ENCODE measurements at places on chromosomes 2 and 18.

DNA sequence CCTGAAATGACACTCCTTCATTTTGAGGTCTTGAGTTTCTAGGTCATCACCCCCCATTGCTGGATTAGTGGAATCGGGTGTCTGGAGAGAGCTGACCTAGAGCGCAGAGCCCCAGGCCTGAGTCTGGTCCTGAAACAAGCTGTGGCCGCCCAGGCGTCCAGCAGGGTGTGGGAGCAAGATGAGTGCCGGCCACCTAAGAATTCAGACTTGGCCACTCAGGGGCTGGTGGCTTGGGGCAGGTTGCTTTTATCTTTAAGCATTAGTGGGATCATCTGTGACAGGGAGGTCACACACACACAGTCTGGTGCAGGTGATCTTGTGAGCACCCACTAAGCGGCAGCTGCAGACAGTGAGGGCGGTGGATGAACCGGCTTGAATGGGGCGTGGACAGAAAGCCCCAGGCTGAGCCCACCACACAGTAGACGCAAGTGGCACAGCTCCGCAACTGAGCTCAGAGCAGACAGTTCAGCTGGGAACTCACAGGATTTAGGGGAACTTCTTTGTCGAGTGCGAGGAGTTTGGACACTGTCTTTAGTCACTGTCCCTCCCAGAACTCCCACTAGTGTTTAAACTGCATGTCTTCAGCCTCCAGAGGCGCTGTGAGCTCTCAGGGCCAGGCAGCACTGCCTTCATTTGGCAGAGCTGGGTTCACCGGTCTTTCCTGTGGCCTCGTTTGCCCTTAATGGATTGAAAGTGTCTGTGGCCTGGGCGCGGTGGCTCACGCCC, 21.5 kb downstream of the ITGB1BP1 start:
- no peak for DNase-seq

GRCh38 chr2:54692556-54692955, 30.9 kb upstream of the EML6 start:
- no peak for DNase-seq

GRCh38 chr2:11669454-11670291, at the start of gene NTSR2:
TSS of gene NTSR2 (minus strand) at chr2:11670195. CDS start at chr2:11670129, 66 bp downstream.
- no peak for DNase-seq

GRCh38 chr2:7693246-7694075, 776.2 kb downstream of the RNF144A start:
- no peak for DNase-seq

- no peak for DNase-seq
These were observed 18.7 kb downstream of the C2orf92 start for GRCh38 chr2:97688062-97688827.

GRCh38 chr2:54455563-54456361, at the start of gene SPTBN1:
TSS of gene SPTBN1 (plus strand) at chr2:54456327. CDS start at chr2:54526419, 70,092 bp downstream.
- DNase-seq: peak; percentile 72
